IMR-90 (cell line): ENCODE measurements at places on chromosomes 2 and 18. TPM values are rescaled to one million over a fixed set of nuclear protein-coding genes. Genes with fewer than 3 reads are reported as not detected.

- H3K4me3 ChIP-seq, result peak overlapping the region; percentile 75
- H3K4me1 ChIP-seq, result 0 out of 2 replicates have a peak, but pooled peaks cover 2% of the 10 kb centered on the region
- peak; percentile 35 for DNase-seq
- H3K27me3 ChIP-seq, result no peaks in the 10 kb centered on the region; the same call in 1 of the 2 replicates
- H3K27ac ChIP-seq, result no peak overlapping the region; the same call in 1 of the 2 replicates
Measured at GRCh38 chr2:181457741-181458425, 697 bp downstream of the ITGA4 start.

DNA sequence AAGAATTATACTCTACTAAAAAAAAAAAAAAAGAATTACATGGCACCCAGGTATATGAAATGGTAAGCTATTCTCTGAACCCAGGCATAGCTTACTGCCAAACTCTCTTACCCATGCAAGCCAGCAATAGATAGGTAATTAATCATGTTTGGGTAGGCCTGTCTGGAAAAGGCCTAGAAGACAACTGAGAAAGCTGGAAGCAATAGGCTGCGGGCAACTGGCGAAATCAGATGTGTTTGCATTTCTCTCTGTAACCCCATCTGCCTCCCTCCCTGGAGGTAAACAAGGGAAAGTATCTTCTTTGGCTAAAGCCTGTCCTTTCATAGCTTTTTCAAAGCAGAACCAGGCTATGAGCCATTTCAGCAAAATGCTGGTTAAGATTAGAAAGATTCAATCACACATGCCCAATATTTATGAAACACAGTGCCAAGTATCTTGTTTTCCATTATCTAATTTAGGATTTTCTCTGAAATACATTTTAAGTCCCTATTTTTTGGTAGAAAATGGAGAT, 934.8 kb upstream of the DDX18 start:
- no peak overlapping the region for H3K27ac ChIP-seq
- H3K27me3 ChIP-seq, result no peaks in the 10 kb centered on the region
- H3K36me3 ChIP-seq, result no peaks in the 10 kb centered on the region
- H3K4me1 ChIP-seq, result no peaks in the 10 kb centered on the region
- no peak for DNase-seq

- no peak overlapping the region for H3K4me3 ChIP-seq
- H3K4me1 ChIP-seq, result no peaks in the 10 kb centered on the region
- no peak for DNase-seq
- H3K27ac ChIP-seq, result no peak overlapping the region
- H3K27me3 ChIP-seq, result no peaks in the 10 kb centered on the region
Measured at GRCh38 chr2:3899536-3900155, 196.3 kb downstream of the DCDC2C start.

DNA sequence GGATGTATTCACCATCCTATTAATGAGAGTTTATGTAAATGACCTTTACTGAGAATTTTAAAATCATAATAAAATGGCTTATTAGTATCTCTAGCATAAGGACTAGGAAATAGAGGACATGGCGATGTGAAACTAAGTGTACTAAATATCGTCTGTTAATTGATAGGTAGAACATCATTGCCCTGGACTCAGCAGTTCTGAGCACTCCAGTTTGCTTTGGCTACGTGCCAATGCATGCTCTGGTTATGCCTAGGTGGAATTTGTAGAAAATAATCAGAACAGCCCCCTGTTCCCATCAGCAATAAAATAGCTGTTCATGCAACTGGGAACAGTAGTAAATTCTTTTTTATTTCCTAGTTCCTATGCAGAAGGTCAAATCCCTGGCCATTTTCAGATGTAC, 247.8 kb downstream of the DOK6 start:
- H3K27me3 ChIP-seq, result no peaks in the 10 kb centered on the region
- H3K27ac ChIP-seq, result no peak overlapping the region
- no peaks in the 10 kb centered on the region for H3K4me1 ChIP-seq
- DNase-seq, result no peak

The ACADL gene
- not detected in 2 replicates for polyA plus RNA-seq

The BOLL gene
- not detected in 2 replicates for polyA plus RNA-seq

GRCh38 chr2:84643991-84644390, 127.7 kb downstream of the DNAH6 start:
- no peaks in the 10 kb centered on the region for H3K36me3 ChIP-seq
- peaks cover 5% of the 10 kb centered on the region for H3K27me3 ChIP-seq

- H3K36me3 ChIP-seq, result no peaks in the 10 kb centered on the region
- 0 out of 2 replicates have a peak, but pooled peaks cover 2% of the 10 kb centered on the region for H3K4me1 ChIP-seq
- no peak overlapping the region for H3K27ac ChIP-seq
- H3K27me3 ChIP-seq, result no peaks in the 10 kb centered on the region
Measured at GRCh38 chr2:152445791-152446201, 110.8 kb downstream of the FMNL2 start.

DNA sequence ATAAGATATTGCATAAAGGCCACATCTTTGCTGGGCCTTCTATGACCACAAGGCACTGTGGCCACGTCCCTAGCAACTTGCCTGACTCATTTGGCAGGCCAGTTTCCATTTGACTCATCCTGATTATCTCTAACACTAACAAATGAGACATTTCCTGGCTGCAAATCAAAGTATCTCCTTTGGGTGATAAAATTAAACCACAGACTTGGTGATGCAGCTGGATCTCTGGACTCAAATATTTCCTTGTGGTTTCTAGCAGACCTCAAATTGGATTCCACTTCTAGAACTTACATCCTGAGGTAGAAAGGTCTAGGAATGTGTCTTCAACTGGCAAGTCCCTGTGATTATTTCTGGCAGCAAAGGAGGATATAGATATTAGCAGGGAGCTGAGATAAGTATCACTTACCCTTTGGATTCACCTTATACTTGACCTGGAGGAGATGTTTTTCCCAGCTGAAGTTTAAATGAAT, 167.9 kb upstream of the NXPH2 start:
- no peak overlapping the region for H3K27ac ChIP-seq
- H3K27me3 ChIP-seq, result no peaks in the 10 kb centered on the region
- DNase-seq, result peak; percentile 33
- H3K4me3 ChIP-seq, result no peak overlapping the region
- H3K4me1 ChIP-seq, result no peaks in the 10 kb centered on the region
- no peaks in the 10 kb centered on the region for H3K36me3 ChIP-seq

- H3K4me3 ChIP-seq, result no peak overlapping the region
- peaks cover 23% of the 10 kb centered on the region for H3K27me3 ChIP-seq
- peaks cover 13% of the 10 kb centered on the region for H3K4me1 ChIP-seq
- DNase-seq, result no peak
- peak overlapping the region; percentile 51 for H3K27ac ChIP-seq
Measured at GRCh38 chr2:109124982-109125592, 3.9 kb upstream of the SH3RF3 start.

DNA sequence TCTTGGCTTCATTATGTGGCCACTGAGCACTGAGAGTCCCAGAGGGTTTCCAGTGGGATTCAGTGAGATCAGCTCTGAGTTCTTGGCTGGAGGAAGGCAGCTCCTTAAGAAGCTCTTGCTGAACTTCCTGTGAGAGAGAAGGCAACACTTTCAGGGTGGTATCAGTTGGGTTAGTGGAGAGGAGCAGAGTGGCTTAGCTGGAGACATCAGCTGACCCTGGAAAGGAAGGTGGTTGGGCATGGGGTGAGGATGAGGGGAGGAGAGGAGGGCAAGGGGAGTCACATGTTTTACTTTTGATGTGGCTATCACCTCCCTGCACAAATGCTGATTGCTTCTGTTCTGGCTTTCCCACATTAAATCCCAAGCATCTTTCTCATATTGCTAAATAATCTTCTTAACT, 95.1 kb downstream of the ACOXL start:
- no peak overlapping the region for H3K4me3 ChIP-seq
- H3K36me3 ChIP-seq, result no peaks in the 10 kb centered on the region
- no peak for DNase-seq
- no peaks in the 10 kb centered on the region for H3K4me1 ChIP-seq
- H3K27me3 ChIP-seq, result peaks cover 7% of the 10 kb centered on the region

GRCh38 chr2:135960656-135961551, 24.5 kb downstream of the DARS1 start:
- peak overlapping the region; percentile 52; the same call in 1 of the 2 replicates for H3K27ac ChIP-seq
- H3K36me3 ChIP-seq, result peaks cover 5% of the 10 kb centered on the region; the same call in 1 of the 2 replicates
- H3K27me3 ChIP-seq, result no peaks in the 10 kb centered on the region
- DNase-seq, result peak; percentile 80
- no peak overlapping the region for H3K4me3 ChIP-seq

The LYG1 gene
- polyA plus RNA-seq, result 0.92 and 1.2 TPM in 2 replicates

DNA sequence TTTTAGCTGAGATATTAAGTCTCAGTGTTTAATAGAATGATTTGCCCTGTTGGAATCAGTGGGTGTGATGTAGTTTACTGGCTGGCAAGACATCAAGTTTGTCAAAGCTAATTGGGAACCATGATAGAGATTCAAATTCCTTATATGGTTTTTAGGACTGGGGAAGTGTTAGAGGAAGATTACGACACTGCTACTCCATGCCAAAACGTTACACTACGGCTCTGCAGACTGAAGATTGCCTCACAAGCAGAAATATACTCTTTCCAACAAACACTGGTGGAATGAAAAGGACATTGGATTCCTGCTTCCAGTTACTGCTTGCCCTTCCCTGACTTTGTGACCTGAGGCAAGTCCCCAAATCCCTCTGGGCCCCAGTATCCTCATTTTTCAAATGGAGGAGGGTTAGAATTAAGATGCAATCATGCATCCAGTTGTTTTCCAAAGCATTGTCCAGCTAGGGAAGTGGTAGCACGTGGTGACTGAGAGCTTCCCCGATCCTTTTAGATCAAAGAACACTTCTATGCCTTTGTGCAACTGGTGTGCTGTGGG, 147.6 kb downstream of the CDC42EP3 start:
- H3K4me1 ChIP-seq, result peaks cover 10% of the 10 kb centered on the region
- peak; percentile 82 for DNase-seq
- no peak overlapping the region for H3K4me3 ChIP-seq
- no peaks in the 10 kb centered on the region for H3K27me3 ChIP-seq

DNA sequence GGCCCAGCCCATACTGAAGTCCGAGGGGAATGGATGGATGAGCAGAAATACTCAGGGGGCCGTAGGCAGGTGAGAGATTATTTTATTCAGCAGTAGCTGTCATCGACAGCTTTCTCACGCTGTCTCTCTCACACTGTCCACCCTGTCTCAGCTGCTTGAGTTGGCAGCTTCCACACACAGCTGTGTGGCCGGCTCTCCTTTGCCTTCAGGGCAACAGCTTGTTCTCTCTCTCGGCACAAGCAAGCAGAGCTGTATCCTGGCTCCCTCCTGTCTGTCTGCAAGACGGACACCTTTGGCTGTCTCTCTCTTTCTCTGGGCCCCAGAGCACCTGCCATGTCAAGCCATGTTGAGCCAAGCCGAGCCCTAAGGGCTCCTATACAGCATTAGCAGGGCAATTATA, 9.8 kb upstream of the PAPOLG start:
- no peaks in the 10 kb centered on the region for H3K4me1 ChIP-seq
- DNase-seq, result no peak
- H3K4me3 ChIP-seq, result no peak overlapping the region
- H3K36me3 ChIP-seq, result no peaks in the 10 kb centered on the region
- peaks cover 8% of the 10 kb centered on the region for H3K27me3 ChIP-seq

The ANKRD29 gene
- 0.07 and 0.31 TPM in 2 replicates for polyA plus RNA-seq

- no peaks in the 10 kb centered on the region for H3K27me3 ChIP-seq
- no peak overlapping the region for H3K27ac ChIP-seq
- H3K4me3 ChIP-seq, result no peak overlapping the region
- no peaks in the 10 kb centered on the region for H3K4me1 ChIP-seq
Measured at GRCh38 chr2:79005216-79005615, 20.3 kb upstream of the REG3G start.

The OXER1 gene
- not detected in 2 replicates for polyA plus RNA-seq

DNA sequence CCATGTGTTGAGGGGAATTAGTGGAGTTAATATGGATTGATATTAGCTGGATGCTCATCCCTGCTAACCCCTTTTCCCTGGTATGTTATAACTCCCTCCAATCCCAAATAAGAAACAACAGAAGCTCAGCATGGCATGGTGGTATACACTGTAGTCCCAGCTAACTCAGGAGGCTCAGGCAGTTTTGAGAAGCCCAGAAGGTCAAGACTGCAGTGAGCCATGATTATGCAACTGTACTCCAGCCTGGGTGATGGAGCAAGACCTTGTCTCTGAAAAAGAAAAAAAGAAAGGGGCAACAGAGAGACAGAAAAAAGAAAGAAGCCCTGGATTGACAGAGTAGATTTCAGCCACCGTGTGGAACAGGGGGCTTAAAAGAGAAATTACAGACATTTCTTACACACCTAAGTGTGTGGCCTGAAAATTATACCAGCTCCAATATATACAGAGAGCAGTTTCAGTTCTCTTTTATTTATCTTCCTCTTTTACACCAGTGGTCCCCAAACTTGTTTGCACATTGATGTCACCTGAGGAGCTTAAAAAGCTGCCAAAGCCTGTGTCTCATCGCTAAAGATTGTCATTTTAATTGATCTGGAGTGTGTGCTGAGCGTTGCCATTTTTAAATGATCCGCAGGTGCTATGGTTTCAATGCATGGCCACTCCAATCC, 203.6 kb downstream of the UBE2E3 start:
- H3K27ac ChIP-seq, result no peak overlapping the region
- H3K4me3 ChIP-seq, result no peak overlapping the region
- no peak for DNase-seq
- no peaks in the 10 kb centered on the region for H3K36me3 ChIP-seq

GRCh38 chr18:62788876-62789275, 73.5 kb downstream of the PHLPP1 start:
- H3K4me1 ChIP-seq, result peaks cover 5% of the 10 kb centered on the region
- H3K27ac ChIP-seq, result no peak overlapping the region
- no peak for DNase-seq
- no peak overlapping the region for H3K4me3 ChIP-seq
- H3K27me3 ChIP-seq, result no peaks in the 10 kb centered on the region
